Fibroblast of skin of right biceps (primary cell): ENCODE measurements at places on chromosomes 1 and 21.

- DNase-seq = no peak
Measured at GRCh38 chr1:171702598-171702997, 39.3 kb downstream of the VAMP4 start.

- peak; percentile 53 for DNase-seq
Measured at GRCh38 chr1:35726450-35727433, 8.1 kb upstream of the C1orf216 start.

DNA sequence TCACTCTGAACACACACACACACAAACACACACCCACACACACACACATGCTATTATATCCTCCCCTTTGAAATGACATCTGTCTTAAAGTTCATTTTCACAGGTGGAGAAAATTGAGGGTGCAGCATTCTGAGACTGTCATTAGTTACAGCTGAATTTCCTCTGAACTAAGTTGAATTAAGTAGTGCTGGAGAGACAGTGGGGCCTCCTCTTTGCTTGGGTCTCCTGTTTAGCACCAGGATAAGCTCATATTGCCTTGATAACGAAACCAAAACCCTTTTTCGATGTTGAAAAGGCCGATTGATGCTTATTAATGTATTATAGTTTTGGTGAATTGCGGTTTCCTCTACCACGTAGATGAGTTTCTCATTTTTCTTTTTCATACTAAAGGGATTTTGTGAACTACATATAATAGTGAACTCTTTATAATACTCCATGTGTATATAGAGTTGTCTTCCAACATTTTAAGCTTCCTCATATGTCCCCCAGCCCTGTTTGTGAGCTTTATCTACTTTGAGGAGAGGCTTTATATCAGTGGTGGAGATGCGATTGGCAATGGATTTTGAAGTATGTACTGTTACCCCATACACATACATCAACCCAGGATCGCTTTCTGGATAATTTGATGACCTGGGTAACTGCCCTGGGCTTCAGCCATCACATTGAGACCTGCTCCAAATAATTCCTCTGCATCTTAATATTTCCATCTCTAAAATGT is 17.4 kb downstream of the DYNLT5 start:
- DNase-seq = no peak

GRCh38 chr1:150302338-150302737 is 8.7 kb downstream of the MRPS21 start:
- DNase-seq = no peak
